ENCODE measurements at places on chromosomes 1 and 21.

- no peak for DNase-seq
Measured at GRCh38 chr1:214658785-214659184, 55.8 kb downstream of the CENPF start.

DNA sequence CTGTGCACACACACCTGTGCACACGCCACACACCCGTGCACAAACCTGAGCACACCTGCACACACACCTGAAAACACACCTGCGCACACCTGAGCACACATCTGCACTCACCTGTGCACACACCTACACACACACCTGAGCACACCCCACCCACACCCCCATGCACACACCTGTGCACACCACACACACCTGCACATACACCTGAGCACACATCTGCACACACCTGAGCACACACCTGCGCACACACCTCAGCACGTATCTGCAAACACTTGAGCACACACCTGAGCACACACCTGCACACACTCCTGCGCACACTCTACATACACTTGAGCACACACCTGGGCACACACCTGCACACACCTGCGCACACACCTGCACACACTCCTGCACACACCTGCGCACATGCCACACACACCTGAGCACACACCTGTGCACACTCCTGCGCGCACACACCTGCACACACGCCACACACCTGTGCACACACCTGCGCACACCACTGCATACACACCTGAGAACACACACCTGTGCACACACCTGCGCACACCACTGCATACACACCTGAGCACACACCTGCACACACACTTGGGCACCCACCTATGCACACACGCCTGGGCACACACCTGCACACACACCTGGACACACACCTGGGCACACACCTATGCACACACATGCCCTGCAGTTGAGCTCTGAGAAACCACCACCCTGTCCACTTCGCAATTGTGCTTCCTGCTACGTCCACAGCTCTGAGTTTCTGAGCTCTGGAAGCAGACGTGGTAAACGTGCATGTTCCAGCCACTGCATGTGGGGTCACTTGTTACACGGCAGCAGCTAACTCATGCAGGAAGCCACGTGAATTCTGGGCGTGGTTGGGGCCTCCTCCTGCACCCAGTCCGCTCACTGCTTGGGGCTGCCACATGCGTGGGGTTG lies 8.0 kb upstream of the C1orf159 start:
- no peak for DNase-seq

GRCh38 chr1:147492207-147492606 lies 49.1 kb upstream of the BCL9 start:
- DNase-seq: no peak

- no peak for DNase-seq
Measured at GRCh38 chr1:151371370-151372057, 991 bp downstream of the SELENBP1 start.

DNA sequence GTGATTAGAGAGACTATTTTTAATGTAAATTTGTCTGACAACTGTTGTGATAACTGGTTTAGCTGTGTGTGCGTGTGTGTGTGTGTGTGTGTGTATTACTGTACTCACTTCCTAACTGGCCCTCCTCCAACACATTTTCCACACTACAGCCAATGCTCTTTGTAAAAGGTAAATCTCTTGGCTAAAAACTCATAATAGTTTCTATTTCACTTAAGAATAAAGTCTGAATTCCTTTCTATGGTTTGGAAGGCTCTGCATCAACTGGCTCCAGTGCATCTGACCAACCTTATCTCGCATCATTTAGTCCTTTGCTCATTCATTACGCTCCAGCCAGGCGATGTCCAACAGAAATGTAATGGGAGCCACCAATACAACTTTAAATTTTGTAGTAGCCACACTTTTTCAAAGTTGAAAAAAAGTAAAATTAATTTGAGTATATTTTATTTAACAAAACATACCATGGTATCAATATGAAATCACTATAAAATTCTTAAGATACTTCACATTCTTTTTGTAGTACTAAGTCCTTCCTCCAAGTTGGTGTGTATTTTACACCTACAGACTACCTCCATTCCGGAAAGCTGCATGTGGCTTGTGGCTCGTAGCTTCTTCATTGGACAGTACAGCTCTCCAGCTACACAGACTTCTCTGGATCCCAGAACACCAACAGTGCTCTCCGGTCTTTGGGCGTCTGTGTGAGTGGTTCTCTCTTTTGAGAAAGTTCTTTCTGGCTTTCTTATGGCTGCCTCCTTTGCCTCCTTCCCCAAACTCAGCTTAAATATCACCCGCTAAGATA lies 68.9 kb downstream of the NRIP1 start:
- no peak for DNase-seq

DNA sequence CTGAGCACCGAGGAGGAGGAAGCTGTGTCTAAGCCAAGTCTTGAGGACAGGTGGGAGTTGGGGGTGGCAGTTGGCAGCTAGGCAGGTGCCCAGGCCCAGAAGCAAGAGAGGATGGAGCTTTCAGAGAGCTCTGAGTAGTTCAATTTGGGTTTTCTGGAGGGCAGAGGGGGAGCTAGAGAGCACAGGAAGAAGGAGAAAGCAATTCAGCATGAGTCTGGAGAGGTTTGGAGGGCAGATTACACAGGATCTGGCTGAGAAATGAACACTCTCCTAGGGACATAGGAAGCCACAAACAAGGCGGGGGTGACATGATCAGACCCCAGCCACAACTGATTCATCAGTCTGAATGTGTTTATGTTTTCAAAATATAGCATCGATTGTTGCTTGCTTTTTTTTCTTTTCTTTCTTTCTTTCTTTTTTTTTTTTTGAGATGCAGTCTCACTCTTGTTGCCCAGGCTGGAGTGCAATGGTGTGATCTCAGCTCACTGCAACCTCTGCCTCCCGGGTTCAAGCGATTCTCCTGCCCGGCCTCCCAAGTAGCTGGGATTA lies 23.8 kb downstream of the PTPRF start:
- DNase-seq: no peak

DNA sequence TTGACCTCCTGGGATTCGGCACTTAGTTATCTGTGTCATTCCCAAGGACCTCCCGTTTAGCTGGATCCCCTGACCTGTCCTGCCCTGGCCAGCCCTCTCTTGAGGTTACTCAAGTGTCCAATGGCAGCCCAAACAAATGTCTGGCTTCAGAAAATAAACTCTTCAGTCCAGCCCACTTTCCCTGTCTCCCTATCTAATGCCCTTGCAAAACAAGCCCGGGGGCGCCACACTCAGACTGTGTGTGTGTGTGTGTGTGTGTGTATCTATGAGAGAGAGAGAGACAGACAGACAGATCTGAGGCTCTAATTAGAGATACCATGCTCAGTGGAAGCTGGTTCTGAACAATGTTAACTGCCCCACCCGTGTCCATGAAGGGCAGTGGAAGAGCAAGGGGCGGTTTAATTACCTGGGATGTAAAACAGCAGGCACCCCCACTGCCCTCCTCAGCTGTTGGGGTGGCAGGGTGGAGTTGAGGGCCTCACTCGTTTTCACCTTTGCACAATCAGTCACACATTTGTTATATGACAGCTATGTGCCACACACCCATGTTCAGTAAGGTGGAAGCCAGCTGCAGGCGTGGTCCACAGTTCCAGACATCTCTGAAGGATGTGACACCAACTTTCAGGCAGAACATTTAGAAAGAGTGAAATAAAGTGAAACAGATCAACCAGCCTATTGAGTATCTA lies 57.4 kb downstream of the B3GALT5 start:
- no peak for DNase-seq

DNA sequence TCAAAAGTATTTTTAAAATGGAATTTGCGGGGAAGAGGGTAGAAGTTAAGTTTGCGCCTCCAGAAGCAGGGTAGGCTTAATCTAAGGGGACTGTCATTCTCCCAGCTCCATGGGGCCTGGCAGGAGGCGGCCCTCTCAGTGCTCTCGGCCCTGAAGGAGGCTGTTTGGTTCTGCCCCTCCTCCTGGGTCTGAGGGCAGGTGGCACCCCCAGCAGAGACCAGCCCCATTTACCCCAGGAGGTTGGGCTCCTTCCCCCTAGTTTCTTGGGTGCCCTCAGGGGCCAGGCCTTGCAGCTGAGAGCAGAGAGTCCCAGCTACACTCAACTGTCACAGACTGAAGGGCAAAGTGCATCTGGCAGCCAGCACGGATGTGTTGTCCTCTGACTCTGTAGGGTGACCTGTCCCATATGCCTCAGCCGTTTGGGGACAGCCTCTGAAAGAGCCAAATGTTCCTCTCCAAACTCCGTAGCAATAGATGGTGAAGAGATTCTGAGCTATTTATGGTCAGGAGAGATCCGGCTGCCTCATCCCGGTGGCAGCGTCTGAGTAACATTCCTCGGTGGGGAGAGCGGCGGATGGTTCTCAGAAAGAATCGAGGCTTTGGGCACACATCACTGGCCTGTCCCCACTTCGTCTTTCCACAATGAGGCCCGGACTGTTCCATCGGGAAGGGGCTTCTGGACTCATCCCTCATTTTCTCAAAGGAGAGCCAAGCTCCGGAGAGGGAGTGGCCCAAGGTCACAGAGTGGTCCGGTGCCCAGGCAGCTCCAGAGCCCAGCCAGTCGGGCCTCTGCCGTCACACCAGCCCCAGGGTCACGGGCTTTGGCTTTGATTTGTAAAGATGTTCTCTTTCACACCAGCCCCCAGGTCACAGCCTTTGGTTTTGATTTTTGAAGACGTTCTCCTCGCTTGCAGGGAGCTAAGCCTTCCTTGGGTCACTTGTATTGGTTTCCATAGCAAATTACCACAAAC lies 424.2 kb upstream of the VAMP3 start:
- no peak for DNase-seq

DNA sequence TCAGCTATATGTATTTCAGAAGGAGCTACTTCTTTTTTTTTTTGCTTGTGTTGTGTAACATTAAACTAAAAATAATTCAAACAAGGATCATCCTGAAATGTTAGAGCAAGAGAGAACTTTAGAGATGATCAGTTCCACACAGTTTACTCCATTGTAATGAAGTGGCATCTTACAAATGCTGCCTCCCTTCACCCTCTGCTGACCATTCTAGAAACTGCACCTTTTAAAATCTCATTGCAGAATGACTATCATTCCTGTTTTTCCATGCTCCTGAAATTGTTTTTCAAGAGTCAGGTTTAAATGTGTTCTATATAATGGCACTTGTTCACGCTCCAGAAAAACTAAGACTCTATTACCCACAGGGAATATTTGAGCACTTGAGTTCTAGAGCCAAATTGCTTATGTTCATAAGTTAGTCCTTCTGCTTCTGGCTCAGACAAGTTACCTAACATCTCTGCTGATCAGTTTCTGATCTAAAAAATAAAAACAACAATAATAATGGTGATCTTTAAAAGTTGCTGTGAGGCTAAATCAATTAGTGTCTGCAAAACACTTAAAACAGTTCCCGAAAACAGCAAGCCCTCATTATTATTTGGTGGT lies 21.5 kb upstream of the SLC44A5 start:
- DNase-seq: no peak

DNA sequence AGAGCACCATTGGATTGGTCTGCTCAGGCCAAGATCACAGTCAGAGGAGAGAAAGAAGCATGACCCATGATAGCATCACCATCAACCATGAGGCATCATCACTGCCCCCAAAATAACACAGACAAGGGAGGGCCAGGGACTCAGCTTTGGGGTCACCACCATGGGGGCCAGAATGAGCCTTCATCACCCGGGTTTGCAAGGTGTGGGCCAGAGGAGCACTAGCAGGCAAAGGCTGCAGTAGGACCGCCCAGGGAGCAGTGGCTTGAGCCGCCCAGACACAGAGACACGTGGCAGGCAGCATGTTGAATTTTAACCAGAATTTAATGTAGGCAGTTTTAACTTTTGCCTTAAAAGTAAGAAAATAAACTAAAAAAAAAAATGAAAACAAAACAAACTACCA lies 53.7 kb upstream of the TMPRSS2 start:
- no peak for DNase-seq

GRCh38 chr1:169594391-169594790 lies 8.1 kb upstream of the F5 start:
- no peak for DNase-seq

- no peak for DNase-seq
Measured at GRCh38 chr1:158570480-158570879, at the start of gene OR6P1. Gene OR6P1, minus strand, starts transcription at chr1:158570580. Its CDS starts 6,976 bp downstream, at chr1:158563604.

DNA sequence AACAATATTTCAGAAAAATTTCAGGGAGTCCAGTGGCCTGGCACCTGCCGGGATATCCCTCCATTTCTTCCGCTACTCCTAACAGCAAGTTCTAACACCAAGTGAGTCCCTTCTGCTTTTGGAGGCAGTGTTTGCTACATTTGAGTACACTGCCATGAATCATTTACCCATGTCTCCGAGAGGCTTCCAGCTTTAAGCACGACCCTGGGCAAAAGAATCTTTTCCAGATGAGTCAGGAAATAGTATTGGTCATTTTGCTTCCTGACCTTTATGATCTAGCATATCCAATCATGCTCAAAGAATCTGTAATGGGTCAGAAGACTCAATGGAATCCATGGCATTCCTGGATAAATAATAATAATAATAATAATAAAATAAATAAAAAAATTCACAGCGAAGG lies 60.7 kb upstream of the FMN2 start:
- no peak for DNase-seq

- no peak for DNase-seq
Measured at GRCh38 chr1:206658981-206659273, 23.6 kb downstream of the DYRK3 start.

DNA sequence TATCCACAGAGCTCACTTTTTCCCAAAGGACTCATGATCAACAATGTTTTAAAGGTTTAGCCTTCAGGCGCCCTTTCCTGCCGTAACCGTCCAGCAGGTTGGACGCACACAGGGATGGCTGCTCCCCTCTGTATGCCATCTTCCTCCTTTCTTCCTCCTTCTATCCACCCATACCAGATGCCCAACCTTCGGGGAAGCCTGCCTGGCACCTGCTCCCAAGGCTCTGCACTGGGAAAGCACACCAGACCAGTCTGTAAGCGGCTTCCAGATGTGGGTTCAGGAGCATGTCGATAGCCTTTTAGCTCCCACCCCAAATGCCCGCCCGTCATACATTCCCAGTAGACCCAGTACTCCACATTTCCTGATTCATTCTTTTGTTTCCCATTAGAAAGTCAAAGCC lies 52.9 kb downstream of the STUM start:
- no peak for DNase-seq
